ENCODE measurements at places on chromosomes 5 and 9.

DNA sequence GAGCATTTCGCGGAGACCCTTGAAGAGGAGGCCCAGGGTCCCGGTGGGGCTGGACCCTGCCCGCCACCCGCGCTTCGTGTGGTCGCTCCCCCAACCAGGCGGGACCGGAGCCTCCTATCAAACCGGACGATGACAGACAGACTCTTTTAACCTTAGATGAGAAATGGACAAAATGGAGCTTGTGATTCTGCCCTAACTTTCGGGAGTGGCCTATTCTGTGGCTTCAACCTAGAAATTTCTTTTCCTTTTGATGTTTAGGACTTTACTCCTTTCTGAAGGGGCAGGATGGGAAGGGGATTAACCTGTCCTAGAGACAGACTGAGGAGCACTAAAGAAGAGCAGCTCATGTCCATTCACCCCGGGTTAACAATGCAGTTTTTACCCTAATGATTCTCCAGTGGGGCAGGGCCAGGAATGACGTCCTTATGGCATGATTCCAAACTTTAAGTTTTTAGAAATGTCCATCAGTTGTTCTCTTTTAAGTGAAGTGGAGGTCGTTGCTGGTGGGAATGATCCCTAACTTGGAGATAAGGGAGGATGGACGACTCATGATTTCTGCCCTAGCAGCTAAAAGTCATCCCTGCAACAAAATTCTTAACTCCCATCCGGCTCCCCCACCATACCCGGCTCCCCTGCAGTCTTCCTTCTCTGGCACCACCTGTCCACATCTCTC is 1.0 kb downstream of the NIPSNAP3A start:
- DNase-seq: no peak

GRCh38 chr9:127546125-127546832 is 65.8 kb upstream of the STXBP1 start:
- no peak for DNase-seq

- no peak for DNase-seq
Observed at GRCh38 chr9:123548741-123549545, 192.9 kb downstream of the CRB2 start.

- no peak for DNase-seq
Observed at GRCh38 chr9:6917162-6917561, 159.4 kb downstream of the KDM4C start.

- no peak for DNase-seq
Observed at GRCh38 chr9:110531776-110532175, 47.8 kb downstream of the SVEP1 start.

GRCh38 chr5:54581831-54582548 is 64.4 kb downstream of the SNX18 start:
- DNase-seq: no peak

DNA sequence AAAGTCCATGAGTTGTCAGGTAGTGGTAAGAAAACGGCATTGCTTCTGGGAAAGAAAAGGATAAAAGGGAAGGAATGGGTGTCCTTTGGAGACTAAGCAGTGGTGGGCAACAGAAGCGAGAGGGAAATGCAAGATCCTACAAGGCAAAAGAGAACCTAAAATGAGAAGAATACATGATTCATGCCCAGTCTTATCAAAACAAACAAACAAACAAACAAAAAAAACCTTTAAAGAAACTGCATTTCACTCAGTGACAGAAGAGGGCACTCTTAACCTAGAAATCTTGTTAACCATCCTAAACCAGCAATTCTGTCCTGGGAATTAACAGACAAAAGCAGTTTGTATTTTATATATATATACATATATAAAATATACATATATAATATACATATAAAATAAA is 88.5 kb downstream of the SUSD1 start:
- no peak for DNase-seq

DNA sequence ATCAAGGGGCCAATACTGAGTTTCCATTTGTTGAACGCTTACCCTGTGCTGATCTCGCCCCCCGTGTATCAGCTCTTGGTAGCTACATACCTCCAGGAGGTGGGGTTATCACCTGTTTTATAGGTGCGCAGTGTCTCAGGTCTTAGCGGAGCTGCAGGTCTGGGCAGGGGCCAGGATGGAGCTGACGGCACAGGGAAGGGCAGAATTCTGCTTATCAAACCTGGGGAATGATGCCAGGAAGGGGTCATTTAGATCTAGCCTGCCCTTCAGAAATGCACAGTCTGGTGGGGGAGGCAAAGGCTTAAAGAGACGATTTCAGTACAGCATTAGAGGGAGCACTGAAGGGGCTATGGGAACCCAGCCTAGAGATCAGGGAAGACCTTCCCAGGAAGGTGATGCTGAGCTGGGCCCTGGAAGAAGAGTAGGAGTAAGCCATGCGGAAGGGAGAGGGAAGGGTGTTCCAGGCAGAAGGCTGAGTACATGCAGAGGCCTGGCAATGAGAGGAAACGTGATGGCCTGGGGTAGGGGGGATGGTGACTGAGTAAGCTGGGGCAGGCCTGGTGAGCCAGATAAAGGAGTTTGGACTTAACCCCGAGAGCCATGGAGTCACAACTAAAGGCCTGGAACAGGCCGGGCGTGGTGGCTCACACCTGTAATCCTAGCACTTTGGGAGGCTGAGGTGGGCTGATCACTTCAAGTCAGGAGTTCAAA is 31.5 kb downstream of the OLFML2A start:
- DNase-seq: no peak

GRCh38 chr9:124353166-124353768 is 62.0 kb downstream of the PSMB7 start:
- no peak for DNase-seq

- DNase-seq: peak; percentile 65
Observed at GRCh38 chr5:2750026-2750757, 1.3 kb downstream of the IRX2 start.

DNA sequence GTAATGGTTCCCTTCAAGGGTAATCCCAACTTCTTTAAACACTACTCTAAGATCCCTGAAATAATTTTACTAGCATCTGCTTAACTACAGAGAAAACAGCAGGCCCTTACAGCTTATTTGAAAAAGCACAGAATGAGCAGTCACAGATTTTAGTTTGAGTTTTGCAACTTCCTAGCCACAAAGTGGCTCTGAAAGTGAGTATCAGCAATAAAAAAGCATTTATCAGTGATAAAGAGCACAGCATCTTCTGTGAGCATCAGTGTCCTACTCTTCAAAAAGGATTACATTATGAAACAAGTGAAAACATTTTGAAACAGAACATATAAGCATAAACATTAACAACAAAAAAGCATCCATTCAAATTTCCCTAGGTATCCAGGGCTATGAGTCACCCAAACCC is 45.0 kb downstream of the SAXO1 start:
- DNase-seq: no peak

DNA sequence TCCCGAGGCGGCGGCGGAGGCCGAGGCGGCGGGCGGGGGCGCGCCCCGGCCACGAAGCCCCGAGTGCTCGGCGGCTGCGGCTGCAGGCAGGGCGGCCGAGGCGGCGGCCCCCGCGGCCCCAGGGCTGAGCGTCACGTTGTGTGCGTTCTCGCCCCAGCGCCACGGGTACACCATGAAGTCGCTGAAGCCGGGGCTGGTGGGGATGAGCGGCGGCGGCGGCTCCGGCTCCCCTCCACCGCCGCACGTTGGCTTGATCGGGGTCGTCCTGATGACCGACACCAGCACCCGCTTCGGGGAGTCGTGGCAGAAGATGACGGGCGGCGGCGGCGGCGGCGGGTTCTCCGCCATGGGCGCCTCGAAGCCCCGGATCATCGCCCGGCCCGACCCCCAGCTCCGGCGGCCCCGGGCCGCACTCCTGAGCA is 498 bp downstream of the ZNF367 start:
- DNase-seq: no peak

DNA sequence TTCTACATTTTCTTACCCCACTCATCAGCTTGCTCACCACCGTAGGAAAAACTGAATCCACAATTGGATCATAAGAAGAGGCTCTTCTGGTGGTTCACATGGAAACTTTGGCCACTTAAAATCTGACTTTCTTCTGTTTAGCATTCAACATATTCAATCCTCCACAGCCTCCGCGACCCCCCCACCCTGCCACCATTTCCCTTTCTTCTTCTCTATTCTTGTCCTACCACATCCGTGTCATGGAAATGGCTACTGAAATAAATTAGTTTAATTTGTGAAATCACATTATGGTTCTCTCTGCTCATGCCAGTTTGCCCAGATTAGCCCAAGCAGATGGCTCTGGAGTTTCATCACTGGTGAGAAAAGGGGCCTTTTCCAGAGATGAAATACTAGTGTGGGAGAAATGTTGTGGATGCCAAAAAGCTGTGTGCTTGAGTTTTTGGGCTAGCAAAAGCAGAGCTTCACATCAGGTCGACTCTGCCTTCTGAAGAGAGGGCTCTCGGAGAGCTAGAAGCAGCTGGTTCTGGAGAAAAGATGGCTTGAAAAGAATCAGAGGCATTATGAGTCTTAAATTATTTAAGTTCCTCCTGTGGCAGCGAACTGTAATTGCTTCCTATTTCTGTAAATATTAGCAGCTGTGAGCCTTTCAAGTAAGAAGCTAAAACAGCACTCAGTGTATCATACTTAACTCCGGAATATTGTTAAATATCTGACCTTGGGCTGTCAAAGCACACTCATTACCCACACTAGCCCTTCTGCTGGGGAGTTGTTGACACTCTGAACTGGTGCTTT is 107.1 kb downstream of the MAT2B start:
- DNase-seq: no peak

DNA sequence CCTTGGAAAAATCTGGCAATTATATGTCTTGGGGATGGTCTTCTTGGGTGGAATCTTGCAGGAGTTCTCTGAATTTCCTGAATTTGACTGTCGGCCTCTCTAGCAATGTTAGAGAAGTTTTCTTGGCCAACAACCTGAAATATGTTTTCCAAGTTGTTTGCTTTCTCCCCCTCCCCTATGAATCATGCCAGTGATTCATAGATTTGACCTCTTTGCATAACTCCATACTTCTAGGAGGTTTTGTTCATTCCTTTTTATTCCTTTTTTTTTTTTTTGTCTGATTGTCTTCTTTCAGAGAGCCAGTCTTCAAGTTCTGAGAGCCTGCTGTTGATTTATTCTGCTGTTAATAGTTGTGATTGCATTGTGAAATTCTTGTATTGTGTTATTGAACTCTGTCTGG is 56.7 kb upstream of the SLC44A1 start:
- DNase-seq: no peak

- DNase-seq: no peak
Observed at GRCh38 chr5:140420665-140421361, 19.2 kb downstream of the ANKHD1 start.

DNA sequence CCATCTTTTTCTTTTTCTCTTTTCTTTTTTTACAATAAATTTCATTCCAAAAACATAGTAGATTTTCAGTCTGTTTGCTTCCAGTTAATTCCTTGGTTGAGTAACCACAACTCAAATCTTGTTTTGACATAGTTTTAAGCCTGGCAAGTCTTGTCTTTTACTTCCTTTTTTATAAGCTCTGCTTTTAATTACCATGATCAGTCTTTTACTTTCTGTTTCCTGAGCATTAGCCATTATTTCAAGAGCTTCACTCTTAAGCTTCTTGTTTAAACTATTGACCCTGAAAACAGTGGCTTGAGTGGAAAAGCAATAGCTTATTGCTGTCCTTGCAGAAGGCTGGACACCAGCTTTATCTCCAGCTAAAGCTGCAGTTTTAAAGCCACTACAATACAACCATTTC is 1363.3 kb downstream of the MAT2B start:
- no peak for DNase-seq
